ENCODE measurements at places on chromosomes 6 and 20.
A peak's percentile ranks its signal among the peaks of the same experiment; 100 is the strongest.

DNA sequence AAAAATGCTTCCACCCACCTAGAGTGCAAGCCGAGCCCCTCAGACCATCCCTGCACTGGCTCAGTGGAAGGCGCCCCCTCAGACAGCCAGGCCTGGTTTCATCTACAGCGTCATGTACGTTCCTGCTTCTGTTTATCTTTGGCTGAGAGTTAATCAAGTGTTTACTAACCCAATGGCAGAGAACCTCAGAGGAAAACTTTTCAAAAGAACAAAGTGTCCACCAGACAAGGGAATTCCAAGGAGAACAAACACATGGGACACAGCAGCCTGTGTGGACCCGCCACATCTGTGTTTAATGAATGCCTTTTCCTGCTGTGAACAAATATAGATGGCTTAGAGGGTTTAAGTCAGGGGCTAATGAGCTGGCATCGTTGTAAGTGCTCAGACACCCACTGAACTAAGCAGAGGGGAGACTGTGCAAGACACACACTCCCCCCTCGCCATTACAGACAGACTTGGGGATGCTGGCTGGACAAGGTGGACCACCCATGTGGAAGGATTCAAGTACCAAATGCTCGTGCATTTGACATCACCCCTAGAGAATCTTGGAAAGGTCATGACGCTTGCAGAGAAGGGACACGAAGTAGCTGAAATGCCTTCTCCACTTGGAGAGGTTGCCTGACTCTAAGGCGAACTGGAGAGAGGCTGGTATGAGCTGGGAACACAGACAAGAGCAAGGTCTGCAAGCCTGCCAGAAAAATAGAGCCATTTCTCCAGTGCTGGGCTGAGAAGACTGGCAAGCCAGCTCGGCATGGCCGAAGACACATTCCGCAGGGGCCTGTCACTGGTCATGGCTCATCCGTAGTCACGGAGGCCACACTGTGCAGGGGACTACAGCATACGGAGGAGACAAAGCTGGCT lies 53.5 kb upstream of the NXT1 start:
- DNase-seq = peak; percentile 55

DNA sequence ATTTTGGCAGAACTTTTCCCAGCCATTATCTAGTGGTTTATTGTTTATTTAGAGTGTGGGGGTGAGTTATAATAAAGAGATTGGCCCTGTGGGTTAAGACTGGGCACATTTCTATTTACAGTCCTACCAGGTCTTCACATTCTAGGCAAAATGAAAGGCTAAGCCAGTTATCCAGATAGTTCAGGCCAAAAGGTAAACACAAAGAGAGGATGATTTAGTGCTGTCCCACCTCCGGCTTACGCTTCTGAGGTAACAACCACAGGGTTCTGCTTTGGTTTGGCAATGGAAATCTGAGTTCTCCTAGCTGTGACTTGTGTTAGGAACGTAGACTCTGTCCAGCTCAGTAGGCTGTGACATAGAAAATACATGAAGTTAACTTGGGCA lies 50.3 kb upstream of the PTPRK start:
- no peak for DNase-seq

DNA sequence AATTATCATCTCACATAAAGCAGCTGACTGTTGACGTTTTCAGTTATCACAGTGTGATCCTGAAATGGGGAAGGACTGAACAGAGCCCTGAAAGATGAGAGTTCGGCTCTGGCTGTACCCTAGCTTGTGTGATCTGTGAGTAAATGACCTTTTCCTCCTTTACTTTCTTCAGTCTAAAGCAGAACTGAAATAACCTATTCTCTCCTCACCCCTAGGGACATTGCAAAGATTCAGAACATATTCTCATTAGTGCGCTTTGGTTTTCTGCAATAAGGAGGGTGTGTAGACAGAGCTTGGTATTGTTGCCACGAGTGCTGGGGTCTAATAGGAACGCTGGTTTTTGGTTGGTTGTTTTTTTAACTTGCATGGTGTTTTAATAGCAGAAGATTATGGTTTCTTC lies 16.7 kb downstream of the FARS2 start:
- DNase-seq = no peak

GRCh38 chr20:23484081-23484480 lies 6.8 kb upstream of the CST8 start:
- DNase-seq = no peak

DNA sequence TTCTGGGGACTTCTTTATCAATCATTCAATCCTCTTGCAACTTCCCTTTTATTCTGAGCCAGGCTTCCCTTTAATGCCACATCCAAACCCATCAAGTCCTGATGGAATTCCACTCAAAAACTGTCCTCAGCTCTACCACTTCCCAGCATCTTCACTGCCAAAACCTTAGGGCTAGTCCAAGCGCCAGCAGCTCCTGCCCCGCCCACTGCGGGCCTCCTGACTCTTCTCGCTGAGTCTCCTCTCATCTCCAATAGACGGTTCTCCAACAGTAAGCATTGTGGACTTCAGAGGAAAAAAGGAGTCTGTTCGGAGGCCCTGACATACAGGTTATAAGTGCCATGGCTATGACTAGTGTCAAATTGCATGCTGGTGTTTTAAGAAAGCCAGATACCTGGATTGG lies 38.7 kb upstream of the CNKSR3 start:
- no peak for DNase-seq

GRCh38 chr20:45300961-45301360 lies 5.7 kb upstream of the RBPJL start:
- peak; percentile 27 for DNase-seq

DNA sequence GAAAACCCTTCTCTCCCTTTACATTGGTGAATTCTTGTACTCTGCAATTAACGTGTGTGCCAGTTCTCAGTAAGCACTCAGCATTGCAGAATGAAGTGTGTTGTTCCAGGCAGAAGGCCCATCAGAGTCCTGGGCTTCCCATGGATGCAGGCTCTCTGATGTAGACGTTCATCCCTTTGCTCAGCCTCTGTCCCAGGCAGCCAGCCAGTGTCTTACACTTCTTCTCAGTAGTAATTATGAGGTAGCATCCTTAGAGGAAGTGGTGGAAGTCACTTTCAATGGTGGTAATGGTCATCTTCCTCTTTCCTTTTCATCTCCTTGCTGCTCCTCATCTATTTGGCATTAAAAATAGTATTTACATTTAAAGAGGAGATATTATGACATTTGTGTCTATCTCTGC lies 66.7 kb upstream of the FYN start:
- no peak for DNase-seq

DNA sequence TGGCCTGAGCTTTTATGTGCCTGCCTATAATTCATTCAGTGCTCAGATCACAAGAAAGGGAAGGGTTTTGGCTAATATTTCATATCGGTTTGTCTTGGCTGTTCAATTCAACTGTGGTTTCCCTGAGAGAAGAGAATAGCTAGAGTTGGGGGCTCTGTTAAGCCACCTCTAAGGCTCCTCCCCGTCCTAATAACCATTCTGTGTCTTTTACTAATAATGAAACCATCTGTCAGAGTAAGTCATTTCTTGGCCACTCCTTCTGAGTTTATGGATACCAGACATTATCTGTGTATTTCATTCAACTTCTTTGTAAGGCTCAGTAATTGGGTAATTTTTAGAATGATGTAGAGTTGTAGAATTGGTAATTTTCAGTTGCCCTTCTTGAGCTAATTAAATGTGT lies 5.2 kb downstream of the STX11 start:
- no peak for DNase-seq

DNA sequence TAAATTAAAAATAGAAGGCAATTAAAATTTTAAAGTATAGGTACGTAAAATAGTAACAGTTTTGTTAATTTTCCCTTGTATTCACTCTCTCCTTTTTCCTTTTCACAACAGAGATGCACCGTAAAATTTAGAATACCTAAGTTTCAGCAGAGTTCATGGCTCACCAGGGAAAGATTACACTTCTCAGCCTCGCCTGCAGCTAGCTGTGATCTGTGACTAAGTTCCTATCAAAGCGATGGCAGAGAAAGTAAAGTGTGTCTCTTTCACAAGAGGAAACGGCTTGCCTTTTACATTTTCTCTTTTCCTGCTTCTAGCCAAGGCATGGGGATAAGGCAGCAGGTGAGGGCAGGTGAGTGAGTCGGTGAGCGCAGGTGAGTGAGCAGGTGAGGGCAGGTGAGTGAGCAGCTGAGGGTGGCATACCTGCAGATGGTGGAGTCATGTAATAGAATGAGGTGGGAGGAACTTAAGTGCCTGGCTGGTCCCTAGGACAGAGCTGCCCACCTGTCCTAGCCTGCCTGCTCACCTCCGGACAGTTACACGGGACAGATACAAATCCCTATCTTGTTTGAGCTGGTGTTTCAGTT lies 30.9 kb downstream of the ZFP64 start:
- no peak for DNase-seq

- DNase-seq = no peak
These were observed 7.5 kb downstream of the CCM2L start for GRCh38 chr20:32017711-32018251.

DNA sequence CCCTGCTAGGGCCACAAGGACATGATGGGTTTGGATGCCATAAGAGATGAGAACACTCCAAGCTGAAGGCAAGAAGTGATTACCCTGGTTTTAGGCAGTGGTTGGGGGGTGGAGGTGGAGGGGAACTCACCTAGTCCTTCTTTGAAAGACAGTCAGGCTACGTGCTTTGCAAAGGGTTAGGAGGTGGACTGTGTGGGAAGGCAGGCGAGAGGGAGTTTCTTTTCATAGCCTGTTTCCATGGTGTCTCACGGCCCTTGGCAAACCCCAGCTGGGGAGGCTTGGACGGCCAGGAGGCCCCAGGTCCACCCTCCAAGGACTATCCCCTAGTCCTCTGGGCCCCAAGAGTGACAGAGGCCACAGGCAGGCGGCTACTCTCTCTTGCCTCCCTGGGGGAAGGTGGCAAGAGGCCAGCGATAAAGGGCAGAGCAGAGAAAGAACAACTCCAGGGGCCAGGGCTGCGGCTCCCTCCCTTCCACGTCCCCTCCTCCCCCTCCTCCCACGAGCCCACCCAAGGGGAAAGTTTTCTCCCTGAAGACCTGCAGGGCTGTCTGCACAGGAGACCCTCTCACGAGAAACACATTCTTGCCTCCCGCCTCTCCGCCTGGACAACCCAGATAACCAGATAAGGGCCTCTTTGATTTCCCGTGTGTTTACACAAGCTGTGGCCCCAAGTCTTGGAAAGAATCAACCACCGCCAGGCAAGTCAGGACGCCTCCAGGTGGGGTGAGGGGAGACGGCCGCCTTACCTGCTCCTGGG lies 74.4 kb downstream of the NOL4L start:
- no peak for DNase-seq

- DNase-seq = peak; percentile 89
These were observed 81.6 kb downstream of the FAM120B start for GRCh38 chr6:170388113-170388512.

DNA sequence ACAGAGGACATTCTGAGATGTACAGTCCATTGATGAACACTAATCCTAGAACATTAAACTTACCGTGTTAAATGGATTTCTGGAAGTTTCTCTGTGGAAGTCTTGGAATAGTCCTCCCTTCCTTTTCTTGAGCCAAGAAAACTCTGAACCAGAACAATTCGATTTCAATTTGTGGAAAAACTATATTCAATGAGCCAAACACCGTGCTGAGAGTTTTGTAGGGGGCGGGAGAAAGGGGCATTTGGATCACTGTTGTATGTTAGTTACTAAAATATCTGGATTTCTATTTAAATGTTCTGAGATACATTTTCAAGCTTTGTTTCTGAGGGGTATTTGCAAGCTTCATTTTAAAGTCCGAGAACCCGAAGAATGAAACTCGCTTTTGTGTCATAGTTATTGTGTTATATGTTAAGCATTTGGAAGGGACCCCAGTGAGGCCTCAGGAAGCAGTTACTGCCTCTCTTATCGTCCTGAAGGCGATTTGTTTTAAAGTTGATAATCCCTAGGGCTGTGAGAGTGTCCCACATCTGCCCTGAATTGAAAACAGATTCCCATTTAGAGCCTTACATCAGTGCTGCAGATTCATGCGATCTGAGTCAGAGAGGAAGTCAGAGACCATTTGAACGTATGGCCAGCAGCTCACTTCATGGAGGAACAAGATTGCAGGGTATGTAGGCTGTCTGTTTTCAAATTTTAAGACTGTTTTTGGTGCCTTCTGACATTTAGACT lies 70.8 kb upstream of the SASH1 start:
- DNase-seq = peak; percentile 96

GRCh38 chr20:23149623-23150279 lies 63.6 kb upstream of the CD93 start:
- DNase-seq = no peak

GRCh38 chr20:12970372-12970821 lies 38.4 kb upstream of the SPTLC3 start:
- peak; percentile 58 for DNase-seq

GRCh38 chr6:129730477-129731165 lies 20.6 kb upstream of the ARHGAP18 start:
- DNase-seq = no peak

- no peak for DNase-seq
These were observed 245.0 kb downstream of the TTLL2 start for GRCh38 chr6:167569879-167570278.

DNA sequence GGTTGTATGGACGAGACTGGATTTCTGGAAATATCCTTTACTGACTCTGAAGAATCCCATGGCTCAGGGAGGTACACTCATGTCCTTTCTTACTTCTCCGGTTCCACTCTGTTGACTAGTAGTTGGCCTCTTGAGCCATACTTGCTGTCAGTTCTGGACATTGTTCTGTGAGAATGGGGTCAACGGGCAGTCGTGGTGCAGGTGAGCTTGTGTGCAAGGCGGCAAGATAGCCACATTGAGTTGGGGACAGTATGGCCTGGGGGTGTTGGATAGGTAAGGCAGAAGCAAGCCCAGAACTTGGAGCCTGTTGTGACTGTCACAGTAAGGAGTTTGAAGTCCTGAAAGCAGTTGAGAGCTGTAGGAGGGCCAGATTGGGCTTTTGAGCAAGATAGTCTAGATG lies 13.5 kb upstream of the SLC22A1 start:
- DNase-seq = no peak

- no peak for DNase-seq
These were observed 44.3 kb downstream of the CTCFL start for GRCh38 chr20:57480444-57481160.

GRCh38 chr6:44742828-44743372 lies 355.4 kb downstream of the CDC5L start:
- DNase-seq = no peak

DNA sequence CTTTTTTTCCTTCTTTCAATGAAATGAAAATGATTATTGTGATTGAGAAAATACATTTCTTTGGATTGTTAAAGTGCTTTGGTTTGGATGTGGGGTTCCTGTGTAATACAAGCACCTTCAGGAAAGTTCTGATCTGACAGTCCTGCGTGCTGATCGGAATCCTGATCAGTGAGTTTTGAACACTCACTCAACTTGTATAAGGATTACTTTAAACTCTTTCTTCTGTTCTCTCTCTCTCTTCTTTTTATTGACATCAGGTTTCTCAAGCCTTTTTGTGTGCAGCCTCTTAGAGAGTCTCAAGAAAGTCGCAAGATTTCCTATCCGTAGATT lies 710 bp downstream of the TINAG start:
- DNase-seq = no peak

GRCh38 chr6:23145781-23146180 lies 576.4 kb downstream of the HDGFL1 start:
- peak; percentile 54 for DNase-seq
